Substantia nigra (tissue), 51 donors: ENCODE measurements at places on chromosomes 2 and 18.

DNA sequence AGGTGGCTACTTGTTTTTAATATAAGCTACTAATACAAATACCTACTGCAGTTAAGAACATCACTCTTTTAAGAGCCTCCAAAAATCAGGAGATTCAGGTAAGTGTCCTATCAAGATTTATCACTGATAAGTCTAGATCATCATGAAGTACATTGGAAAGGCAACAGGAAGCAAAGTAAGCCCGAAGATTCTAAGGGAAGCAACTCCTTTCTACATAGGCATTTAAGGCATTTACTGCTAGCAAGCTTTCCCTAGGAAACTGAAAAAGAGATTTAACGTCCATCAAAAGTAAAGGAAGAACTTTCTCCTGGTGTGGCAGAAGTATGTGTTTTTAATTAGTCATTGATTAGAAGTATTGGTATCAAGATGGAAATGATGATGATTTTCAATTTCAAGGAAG is 3.7 kb downstream of the STK17B start:
- no peak for DNase-seq

- no peak for DNase-seq
Measured at GRCh38 chr18:62523255-62523588, 397 bp downstream of the ZCCHC2 start.

DNA sequence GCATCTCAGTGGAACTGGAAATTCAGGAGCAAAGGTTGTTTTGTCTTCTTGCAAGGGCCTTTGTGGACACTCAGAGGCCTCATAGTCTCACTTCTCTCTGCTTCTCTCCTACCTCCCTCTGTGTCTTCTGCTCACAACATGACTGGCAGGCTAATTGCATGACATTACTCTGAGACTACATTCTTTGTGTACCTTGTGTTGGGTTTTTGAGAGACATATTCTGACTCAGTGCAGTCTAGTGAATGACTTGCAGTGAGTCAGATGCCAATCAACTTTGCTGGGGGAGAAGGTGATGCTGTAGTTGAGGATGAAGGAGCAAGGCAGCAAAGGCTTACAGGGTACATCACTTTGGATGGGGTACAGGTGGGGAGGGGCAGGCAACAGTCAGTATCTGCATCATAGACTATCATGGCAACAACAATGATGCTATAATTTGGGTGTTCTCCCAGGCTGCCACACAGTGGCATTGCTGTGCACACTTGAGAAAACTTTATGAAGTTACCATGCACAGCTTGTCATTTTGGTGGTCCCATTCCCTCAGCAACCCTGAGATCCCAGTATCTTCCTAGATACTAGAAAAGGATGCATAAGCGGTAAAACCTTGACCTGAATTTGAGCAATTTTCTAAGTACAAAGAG is 69.3 kb upstream of the SLC16A14 start:
- no peak for DNase-seq

DNA sequence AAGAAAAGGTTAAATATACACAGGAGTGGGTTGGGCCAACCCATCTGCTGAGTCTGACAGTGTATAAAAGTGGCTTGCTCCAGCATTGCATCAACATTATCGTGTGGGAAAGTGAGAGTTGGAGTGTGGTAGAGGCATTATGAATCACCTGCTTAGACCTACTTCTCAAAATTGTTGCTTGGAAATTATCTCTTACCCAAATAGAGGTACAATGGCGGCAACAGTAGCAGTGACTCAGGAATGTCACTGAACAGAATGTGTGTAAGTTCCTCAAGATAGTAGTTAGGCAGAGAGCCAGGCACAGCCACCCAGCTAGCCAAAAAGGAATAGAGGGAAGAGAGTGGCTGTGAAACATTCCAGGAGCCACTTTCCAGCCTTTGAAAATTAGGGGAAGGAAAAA is 616.0 kb downstream of the NUP35 start:
- DNase-seq, result no peak

- no peak for DNase-seq
Measured at GRCh38 chr2:25524507-25524906, 148.9 kb downstream of the DTNB start.

- DNase-seq, result no peak
Measured at GRCh38 chr18:45617284-45617683, 2.0 kb downstream of the SLC14A2 start.

DNA sequence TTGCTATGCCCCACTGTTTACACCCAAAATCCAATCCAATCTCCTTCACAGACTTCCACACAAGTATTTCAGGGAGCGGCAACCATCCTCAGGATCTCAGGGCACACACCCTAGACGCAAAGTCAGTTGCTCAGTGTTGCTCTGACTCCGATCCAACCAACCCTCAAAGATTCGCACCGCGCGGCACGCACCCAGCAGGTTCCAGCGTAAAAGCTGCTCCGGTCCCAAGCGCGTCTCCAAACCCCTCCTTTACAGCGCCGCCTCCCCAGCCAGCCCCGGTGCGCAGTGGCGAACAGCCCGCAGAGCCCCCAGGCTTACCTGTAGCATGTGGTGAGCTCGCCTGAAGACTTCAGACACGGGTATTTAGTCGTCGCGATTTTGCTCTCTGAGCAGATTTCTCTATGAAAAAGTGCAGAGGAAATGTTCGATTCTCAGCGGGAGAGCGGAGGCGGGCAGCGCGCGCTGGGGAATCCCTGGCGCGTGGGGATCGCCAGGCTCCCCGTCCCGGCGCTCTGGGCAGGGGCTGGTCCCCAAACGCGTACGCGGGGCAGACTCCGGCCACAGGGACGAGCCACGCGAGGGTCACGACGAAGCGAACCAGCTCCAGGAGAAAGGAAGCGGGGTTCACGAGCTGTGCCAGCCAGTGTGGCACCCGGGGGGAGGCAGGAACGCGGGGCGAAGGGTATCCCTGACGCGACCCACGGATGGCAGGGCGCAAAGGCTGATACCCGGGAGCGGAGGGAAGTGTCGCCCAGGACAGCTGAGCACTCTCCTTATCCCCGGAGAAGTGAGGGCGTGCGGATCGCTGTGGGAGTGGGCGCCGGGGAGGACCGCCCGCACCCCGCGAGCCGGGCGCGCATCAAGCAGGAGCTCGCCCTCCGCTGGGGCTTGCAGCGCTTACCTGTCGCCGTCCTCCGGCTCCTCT is 650 bp downstream of the CCBE1 start:
- no peak for DNase-seq

- DNase-seq, result no peak
Measured at GRCh38 chr2:39183673-39184072, 60.1 kb downstream of the CDKL4 start.

DNA sequence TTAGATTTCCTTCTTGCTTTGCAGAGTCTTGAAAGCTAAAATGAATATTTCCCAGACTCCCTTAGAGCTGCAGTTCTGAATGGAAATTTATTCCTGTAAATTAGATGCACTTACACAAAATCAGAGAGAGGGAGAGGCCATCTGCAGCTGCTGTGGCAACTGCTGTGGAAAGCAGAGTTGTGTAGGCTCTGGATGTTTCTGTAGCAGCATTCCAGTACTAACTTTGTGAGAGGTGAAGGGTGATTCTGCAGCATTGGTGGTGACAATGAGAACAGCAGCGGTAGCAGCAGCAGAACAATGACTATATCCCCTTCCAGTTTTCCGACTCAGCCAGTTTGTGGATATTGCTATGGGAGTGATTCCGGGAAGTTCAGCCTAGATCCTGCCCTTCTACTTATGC is 433.0 kb upstream of the REG3G start:
- DNase-seq, result no peak

- no peak for DNase-seq
Measured at GRCh38 chr2:27730261-27730662, 41.3 kb upstream of the MRPL33 start.

GRCh38 chr2:419687-420317 is 131.9 kb upstream of the ALKAL2 start:
- DNase-seq, result no peak

- no peak for DNase-seq
Measured at GRCh38 chr2:66852953-66853352, 418.0 kb downstream of the MEIS1 start.

- no peak for DNase-seq
Measured at GRCh38 chr2:9717886-9718451, 87.2 kb upstream of the YWHAQ start.

GRCh38 chr2:86298411-86299390 is 38.7 kb downstream of the REEP1 start:
- peak; percentile 19 for DNase-seq

- no peak for DNase-seq
Measured at GRCh38 chr2:157254041-157254440, 3.5 kb upstream of the GALNT5 start.

- no peak for DNase-seq
Measured at GRCh38 chr2:38731684-38732221, 19.4 kb downstream of the SRSF7 start.

DNA sequence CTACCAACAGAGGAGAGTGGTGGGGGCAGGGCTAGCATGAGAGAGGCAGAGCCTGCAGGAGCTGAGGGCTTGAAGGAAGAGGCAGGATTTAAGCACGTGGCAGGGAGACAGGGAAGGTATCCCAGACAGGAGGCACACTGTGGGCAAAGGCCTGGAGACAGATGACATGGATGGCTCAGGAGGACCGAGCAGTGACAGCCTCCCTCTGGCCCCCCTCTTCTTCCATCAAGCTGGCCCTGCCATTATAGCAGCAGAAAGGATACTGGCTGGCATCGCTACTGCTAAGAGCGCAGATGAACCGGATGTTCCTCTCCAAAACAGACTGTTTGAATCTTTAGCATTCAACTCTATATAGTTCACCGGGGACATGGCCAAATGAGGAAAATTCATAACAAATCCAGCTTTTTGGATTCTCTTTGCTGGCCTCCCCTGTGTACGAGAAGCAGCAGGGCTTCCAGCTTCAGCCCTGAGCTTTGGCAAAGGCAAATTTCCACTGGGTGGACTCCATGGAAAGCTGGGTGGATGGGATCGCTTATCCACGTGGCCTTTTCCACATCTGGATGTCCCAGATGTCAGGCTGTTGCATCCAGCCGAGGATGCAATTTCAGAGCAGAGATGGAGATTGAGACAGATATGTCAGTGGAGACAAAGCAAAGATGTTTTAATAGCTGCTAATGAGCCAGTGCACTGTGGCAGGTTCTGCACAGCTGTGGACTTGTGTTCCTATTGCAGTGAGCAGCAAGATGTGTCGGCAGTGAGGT is 36.2 kb downstream of the CAPN13 start:
- no peak for DNase-seq

- no peak for DNase-seq
Measured at GRCh38 chr2:98827625-98828368, 96.9 kb upstream of the MGAT4A start.

DNA sequence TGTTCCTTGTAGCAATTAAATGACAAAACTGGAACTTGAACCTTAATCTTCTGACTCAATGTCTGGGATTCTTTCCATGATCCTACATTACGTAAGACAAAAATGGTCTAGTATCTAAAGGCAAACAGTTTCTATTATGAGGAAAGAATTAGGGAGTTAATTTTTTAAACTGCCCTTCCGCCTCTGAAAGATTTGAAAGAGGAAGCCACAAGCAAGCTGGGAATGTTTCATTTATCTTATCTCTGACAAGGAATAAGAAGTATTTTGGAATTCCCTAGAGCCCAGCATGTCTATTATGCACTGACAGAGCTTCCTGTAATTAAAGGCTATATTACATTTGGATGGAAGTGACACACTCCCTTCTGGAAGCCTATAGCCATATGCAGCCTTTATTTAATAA is 558.8 kb upstream of the CDH2 start:
- DNase-seq, result no peak

- no peak for DNase-seq
Measured at GRCh38 chr18:62327977-62328376, 2.9 kb downstream of the TNFRSF11A start.

DNA sequence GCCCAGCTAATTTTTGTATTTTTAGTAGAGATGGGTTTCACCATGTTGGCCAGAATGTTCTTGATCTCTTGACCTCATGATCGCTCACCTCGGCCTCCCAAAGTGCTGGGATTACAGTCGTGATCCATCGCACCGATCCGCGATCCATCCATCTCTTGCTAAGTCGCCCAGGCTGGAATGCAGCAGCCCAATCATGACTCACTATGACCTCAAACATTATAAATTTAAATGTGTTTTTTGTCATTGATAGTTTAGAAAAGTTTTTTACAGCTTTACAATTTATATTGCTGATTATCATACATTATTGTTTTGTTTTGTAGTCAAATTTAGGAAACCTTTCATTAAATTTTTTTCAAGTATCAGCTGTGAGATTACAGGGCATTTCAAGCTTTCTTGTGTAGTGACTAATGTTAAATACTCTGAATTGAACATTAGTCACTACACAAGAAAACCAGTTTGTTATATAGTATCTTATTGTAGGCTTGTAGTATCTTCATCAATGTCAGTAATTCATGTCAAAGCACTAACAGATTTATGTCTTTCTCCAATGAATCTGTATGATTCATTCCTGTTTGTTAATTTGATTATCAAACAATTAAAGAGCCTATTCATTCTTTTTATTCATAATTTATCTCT is 37.5 kb downstream of the NR4A2 start:
- no peak for DNase-seq

DNA sequence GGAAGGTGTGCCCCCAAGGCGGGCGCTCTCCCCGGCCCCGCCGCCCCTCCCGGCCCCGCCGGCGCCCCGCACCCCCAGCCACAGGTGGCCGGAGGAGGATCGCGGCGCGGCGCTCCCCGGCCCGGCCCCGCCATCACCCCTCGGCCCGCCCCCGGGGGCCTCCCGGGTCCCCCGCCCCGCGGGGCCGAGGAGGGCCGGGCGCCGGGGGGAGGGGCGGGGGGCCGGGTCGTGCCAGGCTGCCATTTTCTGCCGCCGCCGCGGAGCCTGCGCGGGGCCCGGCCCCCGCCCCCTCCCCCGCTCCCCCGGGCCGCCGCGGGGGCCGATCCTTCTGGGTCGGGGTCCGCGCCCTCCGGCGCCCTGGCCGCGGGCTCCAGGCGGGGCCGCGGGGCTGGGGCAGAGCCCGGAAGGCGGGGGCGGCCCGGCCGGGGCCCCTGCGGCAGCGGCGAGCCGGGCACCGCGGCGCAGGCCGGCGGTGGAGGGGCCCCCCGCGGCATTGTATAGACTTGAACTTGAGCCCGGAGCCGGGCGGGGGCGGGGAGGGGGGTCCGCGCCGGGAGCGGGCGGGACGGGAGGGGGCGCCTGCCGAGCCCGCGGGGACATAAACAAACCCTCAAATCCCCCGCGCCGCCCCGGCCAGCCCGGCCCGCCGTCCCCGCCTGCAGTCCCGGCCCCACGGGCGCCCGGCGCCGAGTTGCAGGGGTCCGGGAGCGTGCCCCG is 556 bp downstream of the DNMT3A start:
- DNase-seq, result no peak

DNA sequence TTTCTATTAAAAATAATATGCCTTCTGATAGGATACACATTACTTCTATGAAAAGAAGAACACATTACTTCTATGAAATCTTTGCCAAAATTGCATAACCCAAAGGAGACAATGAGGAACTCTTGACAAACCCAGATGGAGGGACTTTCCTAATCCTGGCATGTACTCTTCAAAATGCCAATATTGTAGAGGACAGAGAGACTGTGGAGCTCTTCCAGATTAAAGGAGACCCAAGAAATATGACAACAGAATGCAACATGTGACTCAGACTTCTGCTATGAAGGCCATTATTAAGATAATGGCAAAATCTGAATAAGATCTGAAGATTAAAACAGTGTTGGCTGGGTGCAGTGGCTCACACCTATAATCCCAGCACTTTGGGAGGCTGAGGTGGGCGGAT is 22.2 kb downstream of the SOWAHC start:
- no peak for DNase-seq
